ENCODE measurements at places on chromosomes 7 and 10. TPM values are rescaled to one million over a fixed set of nuclear protein-coding genes. Genes with fewer than 3 reads are reported as not detected.

Gene SYCE1
- not detected for total RNA-seq

Gene CCL24
- not detected for total RNA-seq

Gene KIAA1217
- total RNA-seq: 2.5 TPM

Gene ZNF804B
- not detected for total RNA-seq

Gene CNPY1
- total RNA-seq: not detected

Gene LAMB1
- 108 TPM for total RNA-seq

Gene HOXA1
- total RNA-seq: 2.5 TPM

Gene PPP1R17
- not detected for total RNA-seq

Gene WIPF3
- total RNA-seq: 0.39 TPM

Gene OPN1SW
- total RNA-seq: not detected

Gene ZNF736
- total RNA-seq: not detected
